PC-9 (cell line): ENCODE measurements at places on chromosomes 3 and 15. TPM values are rescaled to one million over a fixed set of nuclear protein-coding genes. Genes with fewer than 3 reads are reported as not detected.
A peak's percentile ranks its signal among the peaks of the same experiment; 100 is the strongest.

GRCh38 chr3:31530039-31530959 lies 2.4 kb upstream of the STT3B start:
- H3K27me3 ChIP-seq: no peaks in the 10 kb centered on the region
- peak overlapping the region; percentile 92; the same call in 1 of the 2 replicates for H3K4me3 ChIP-seq
- H3K36me3 ChIP-seq: no peaks in the 10 kb centered on the region
- DNase-seq: no peak

DNA sequence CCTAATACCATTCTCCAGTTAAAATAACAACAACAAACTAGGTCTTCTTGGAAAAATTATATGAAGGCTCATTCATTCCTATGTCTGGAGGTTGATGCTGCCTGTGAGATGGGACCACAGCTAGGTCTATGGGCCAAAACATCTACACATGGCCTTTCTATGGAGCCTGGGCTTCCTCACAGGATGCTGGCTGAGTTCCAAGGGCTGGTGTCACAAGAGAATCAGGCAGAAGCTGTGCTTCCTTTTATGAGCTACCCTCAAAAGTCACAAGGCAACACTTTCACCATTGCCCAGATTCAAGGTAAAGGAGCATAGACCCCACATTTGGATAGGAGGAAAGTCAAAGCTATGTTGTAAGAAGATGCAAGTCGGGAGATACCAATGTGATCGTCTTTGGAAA lies 4.6 kb upstream of the RTP2 start:
- H3K4me3 ChIP-seq: no peak overlapping the region
- no peaks in the 10 kb centered on the region for H3K27me3 ChIP-seq
- H3K4me1 ChIP-seq: no peaks in the 10 kb centered on the region
- H3K36me3 ChIP-seq: no peaks in the 10 kb centered on the region
- DNase-seq: no peak

Gene CD96
- 0.11 and 0.20 TPM in 2 replicates for total RNA-seq

GRCh38 chr15:82774496-82774895 lies 31.4 kb downstream of the FSD2 start:
- H3K36me3 ChIP-seq: no peaks in the 10 kb centered on the region
- no peak for DNase-seq
- no peaks in the 10 kb centered on the region for H3K27me3 ChIP-seq
- no peak overlapping the region for H3K4me3 ChIP-seq
- H3K4me1 ChIP-seq: no peaks in the 10 kb centered on the region

DNA sequence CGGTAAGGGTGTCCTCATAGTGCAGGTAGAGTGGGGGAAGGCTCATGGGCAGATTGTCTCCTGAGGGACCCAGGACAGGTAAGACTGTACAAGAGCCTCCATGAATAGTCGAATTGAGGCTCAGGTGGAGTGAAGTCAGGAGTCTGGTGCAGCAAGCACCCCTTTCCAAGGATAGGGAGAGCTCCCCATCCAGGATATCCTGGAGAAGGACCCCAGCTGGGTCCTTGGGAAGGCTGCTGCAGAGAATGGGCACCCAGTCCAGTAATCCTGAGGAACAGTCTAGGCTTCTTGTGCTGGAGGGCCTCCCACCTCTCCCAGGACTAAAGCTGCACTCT lies 592 bp downstream of the DUOXA2 start:
- H3K27me3 ChIP-seq: peaks cover 3% of the 10 kb centered on the region; the same call in 1 of the 2 replicates
- no peak overlapping the region for H3K27ac ChIP-seq
- H3K4me1 ChIP-seq: no peaks in the 10 kb centered on the region
- no peak for DNase-seq
- no peak overlapping the region for H3K4me3 ChIP-seq
- H3K36me3 ChIP-seq: no peaks in the 10 kb centered on the region

DNA sequence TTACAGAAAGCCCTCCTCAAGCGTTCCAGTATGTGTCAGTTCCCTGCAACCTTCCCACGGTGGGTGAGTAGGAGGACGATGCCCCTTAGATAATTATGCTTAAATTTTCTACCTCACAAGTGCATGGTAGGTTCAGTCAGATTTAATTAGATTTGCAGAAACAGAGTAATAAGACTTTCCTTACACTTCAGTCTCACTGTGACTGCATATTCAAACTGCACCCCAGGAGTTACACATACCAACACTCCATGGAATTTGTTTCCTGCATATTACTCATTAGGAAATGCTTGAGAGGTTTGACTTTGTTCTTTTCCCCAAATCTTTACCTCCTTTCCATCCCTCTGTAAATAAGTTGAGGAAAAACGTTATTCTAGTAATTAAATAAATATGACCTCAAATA lies 108.8 kb downstream of the ARRDC4 start:
- no peaks in the 10 kb centered on the region for H3K4me1 ChIP-seq

Gene GABRA5
- total RNA-seq: not detected in 2 replicates

GRCh38 chr3:33883538-33883950 lies 85.1 kb downstream of the PDCD6IP start:
- no peak overlapping the region for H3K4me3 ChIP-seq
- peaks cover 3% of the 10 kb centered on the region; the same call in 1 of the 2 replicates for H3K27me3 ChIP-seq
- H3K27ac ChIP-seq: no peak overlapping the region

Gene GATM
- 9.8 and 10.0 TPM in 2 replicates for total RNA-seq

DNA sequence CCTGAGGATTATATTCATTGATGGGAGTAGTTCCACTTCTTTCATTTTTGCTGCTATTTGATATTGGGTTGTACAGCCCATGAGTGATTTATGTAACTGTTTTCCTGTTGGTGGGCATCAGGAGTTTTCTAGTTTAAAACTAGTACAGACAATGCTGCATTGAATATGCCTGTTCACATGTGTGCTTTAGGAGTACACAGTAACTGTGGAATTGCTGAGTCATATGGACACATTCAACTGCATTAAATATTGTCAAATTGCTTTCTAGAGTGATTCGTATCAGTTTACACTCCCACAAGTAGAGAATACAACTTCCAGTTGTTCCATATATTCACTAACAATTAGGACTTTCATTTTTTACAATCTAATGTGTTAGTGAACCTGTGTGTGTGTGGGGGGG lies 59.8 kb upstream of the THSD4 start:
- H3K36me3 ChIP-seq: no peaks in the 10 kb centered on the region
- H3K4me3 ChIP-seq: no peak overlapping the region
- H3K4me1 ChIP-seq: peaks cover 4% of the 10 kb centered on the region; the same call in 1 of the 2 replicates
- DNase-seq: no peak

DNA sequence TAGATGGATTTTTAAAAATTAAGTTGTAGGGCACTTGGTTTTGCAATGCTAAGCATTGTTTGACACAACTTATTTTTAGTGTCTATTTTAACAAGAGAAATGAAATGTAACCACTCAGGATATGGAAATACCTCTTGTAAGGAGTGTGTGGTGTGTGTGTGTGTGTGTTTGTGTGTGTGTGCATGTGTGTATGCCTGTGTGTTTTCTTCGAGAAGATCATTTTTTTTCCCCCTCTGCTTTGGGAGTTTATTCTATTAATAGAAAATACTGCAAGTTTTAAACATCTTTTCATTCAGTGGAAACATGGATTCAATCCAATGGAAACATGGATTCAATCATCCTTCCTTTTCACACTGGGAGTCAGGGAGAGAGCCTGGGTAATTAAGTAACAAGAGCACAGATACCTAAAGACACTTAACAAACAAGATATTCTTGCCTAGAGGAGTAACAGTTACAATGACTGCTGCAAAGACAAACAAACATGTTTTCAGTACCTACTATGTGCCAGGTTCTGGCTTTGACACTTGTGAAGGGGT lies 567.2 kb upstream of the TBL1XR1 start:
- H3K4me1 ChIP-seq: peaks cover under 1% of the 10 kb centered on the region; the same call in 1 of the 2 replicates
- no peaks in the 10 kb centered on the region for H3K36me3 ChIP-seq
- H3K4me3 ChIP-seq: no peak overlapping the region
- peak; percentile 30 for DNase-seq
- no peak overlapping the region for H3K27ac ChIP-seq

Gene CCR1
- total RNA-seq: 0.28 TPM in 1 of 2 replicates, not detected in the other

DNA sequence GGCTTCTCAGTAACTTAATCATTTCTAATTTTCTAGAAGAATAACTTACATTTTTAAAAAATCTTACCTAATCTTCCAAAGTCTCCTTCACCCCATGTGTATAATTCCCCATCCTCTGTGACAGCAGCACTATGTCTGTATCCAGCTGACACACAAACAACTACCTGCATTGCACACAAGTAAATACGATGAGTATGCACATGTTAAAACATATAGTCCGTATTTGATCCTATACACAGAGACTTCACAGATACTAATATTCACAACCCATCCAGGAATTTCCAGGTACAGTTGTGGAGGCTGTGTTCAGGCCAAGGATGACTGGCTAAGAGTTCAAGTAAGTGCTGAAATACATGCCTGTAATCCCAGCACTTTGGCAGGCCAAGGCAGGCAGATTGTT lies 78.6 kb downstream of the HERC1 start:
- no peak for DNase-seq
- H3K27me3 ChIP-seq: no peaks in the 10 kb centered on the region
- no peak overlapping the region for H3K27ac ChIP-seq
- no peaks in the 10 kb centered on the region for H3K4me1 ChIP-seq
- no peak overlapping the region for H3K4me3 ChIP-seq

GRCh38 chr3:180265551-180265950 lies 228.8 kb upstream of the PEX5L start:
- DNase-seq: no peak
- H3K36me3 ChIP-seq: no peaks in the 10 kb centered on the region
- no peaks in the 10 kb centered on the region for H3K27me3 ChIP-seq

GRCh38 chr15:96053781-96054428 lies 276.6 kb upstream of the NR2F2 start:
- H3K36me3 ChIP-seq: no peaks in the 10 kb centered on the region
- peak overlapping the region; percentile 92 for H3K27ac ChIP-seq
- peaks cover 53% of the 10 kb centered on the region for H3K4me1 ChIP-seq
- no peak for DNase-seq
- H3K4me3 ChIP-seq: peak overlapping the region; percentile 68
- H3K27me3 ChIP-seq: no peaks in the 10 kb centered on the region

Gene B3GALNT1
- total RNA-seq: 8.8 and 17.3 TPM in 2 replicates

Gene AMIGO3
- 1.0 TPM in 1 of 2 replicates, not detected in the other for total RNA-seq

Gene TMEM158
- total RNA-seq: 7.5 and 11.9 TPM in 2 replicates

DNA sequence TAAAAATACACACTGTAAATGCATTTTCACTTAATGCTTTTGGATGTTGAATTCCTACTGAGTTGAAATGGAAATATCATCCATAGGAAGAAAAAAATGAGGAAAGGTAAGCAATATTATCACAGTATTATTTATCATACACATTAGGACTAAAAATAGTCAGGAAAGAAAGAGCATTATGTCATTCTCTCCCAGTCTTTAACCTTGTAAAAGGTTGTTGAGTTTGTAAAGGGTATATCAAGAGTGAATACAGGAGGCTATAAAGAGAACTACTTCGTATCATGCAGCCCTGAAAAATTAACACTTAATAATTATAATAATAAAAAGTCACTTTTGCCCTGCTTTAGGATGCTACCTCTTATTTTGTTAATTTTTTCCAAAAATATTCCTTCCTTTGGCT lies 395.8 kb downstream of the FOXP1 start:
- no peaks in the 10 kb centered on the region for H3K27me3 ChIP-seq
- H3K4me3 ChIP-seq: no peak overlapping the region
- no peak for DNase-seq
- no peaks in the 10 kb centered on the region for H3K36me3 ChIP-seq
- no peak overlapping the region for H3K27ac ChIP-seq

Gene MME
- total RNA-seq: 1.7 and 2.1 TPM in 2 replicates

DNA sequence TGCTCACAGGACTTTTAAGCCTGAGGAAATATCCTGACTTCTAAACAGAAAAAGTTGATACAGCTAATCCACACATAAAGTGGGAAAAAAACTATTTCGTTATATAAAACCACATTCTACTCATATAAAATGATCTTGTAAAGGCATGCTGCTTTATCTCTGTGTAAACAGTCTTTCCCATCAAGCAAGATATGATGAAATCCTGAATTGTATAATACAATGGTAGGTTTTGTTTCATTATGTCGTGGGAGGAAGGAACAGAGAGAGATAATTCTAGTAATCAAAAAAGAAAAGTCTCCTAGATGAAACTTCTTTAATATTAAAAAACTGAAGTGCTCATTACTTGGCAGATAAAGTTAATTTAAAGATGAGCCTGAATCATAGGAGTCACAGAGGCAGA lies 92.6 kb upstream of the SNTN start:
- no peaks in the 10 kb centered on the region for H3K27me3 ChIP-seq
- no peak overlapping the region for H3K4me3 ChIP-seq
- no peak overlapping the region for H3K27ac ChIP-seq
- no peaks in the 10 kb centered on the region for H3K36me3 ChIP-seq
- H3K4me1 ChIP-seq: no peaks in the 10 kb centered on the region
- no peak for DNase-seq

DNA sequence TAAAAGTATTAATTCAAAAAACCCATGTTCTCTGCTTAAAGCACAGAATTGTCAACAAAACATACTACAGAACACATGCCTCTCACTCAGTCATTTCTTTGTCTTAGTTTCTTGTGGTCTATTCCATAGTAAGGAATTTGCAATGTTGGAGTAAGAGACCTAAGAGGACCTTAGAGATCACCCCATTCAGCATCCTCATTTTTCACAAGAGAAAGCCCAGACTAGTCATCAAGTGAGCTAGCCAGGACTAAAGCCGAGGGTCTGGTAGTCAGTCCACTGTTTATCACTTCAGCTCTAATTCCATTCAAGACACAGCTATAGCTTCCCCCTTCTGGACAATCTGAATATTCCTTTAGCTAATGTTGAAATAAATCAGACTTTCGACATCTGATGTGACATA lies 601.1 kb downstream of the FHIT start:
- DNase-seq: no peak

DNA sequence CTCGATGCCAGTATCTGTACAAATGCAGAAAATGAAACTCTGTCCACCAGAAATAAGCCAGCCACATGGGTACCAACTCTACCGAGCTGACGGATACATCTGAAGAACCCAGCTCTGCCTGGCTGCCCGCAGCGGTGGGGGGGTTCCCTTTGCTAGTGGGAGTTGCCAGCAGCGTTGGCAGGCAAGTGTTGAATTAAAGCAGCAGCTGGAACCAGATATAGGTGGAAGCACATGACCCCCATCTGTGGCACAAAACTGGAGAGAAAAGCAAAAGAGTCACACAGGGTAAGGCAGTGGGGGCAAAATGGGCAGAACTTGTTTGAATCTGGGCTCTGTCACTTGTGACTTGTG lies 17.9 kb downstream of the CRYGS start:
- no peak for DNase-seq
- no peaks in the 10 kb centered on the region for H3K36me3 ChIP-seq
- no peaks in the 10 kb centered on the region for H3K4me1 ChIP-seq
- H3K27ac ChIP-seq: no peak overlapping the region

- DNase-seq: no peak
- H3K27me3 ChIP-seq: no peaks in the 10 kb centered on the region
- H3K27ac ChIP-seq: no peak overlapping the region
- H3K4me1 ChIP-seq: no peaks in the 10 kb centered on the region
- no peak overlapping the region for H3K4me3 ChIP-seq
Measured at GRCh38 chr15:62455441-62455921, 290.4 kb upstream of the C2CD4B start.

GRCh38 chr15:67731112-67731721 lies 94.1 kb upstream of the SKOR1 start:
- no peak overlapping the region for H3K27ac ChIP-seq
- no peaks in the 10 kb centered on the region for H3K36me3 ChIP-seq
- DNase-seq: peak; percentile 5
- no peak overlapping the region for H3K4me3 ChIP-seq
- no peaks in the 10 kb centered on the region for H3K27me3 ChIP-seq

DNA sequence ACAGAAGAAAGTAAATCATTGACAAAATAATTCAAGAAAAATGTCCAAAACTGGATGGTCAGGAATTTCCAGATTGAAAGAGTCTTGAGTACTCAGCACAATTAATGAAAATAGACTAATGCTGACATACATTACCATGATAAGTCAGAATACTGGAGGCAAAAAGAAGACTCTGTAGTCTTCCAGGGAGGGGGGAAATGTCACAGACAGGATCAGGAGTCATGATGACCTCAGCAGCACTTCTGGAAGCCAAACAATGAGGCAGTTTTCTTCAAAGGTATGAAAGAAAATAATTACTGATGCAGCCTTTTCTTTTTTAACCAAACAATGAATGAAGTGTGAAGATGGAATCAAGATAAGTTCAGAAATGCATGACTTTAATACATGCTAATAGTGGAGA lies 30.1 kb upstream of the SLC22A13 start:
- no peak overlapping the region for H3K4me3 ChIP-seq
- no peaks in the 10 kb centered on the region for H3K27me3 ChIP-seq
- H3K36me3 ChIP-seq: peaks cover 30% of the 10 kb centered on the region
